ENCODE measurements at places on chromosomes 7 and 10.

DNA sequence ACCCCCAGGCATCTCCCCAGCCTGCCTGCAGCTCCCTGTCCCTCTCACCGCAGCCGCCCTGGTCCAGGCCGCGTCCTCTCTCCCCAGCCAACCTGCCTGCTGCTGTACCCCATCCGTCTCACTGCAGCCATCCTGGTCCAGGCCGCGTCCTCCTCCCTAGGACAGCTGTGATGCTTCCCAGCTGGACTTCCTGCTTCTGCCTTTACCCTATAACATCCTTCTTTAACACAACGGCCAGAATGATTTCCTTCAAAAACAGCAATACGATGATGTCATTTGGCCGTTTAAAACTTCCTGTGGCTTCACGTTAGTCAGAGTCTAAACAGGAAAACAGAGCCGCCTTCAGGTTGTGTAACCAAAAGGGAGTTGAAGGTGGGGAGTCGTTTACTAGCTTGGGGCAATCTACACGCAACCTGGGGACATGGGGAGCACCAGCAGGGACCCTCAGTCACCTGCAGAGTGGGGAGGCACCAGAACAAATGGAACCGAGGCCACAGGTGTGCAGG, 32.2 kb upstream of the ZFAND2A start:
- peak; percentile 65 for DNase-seq

DNA sequence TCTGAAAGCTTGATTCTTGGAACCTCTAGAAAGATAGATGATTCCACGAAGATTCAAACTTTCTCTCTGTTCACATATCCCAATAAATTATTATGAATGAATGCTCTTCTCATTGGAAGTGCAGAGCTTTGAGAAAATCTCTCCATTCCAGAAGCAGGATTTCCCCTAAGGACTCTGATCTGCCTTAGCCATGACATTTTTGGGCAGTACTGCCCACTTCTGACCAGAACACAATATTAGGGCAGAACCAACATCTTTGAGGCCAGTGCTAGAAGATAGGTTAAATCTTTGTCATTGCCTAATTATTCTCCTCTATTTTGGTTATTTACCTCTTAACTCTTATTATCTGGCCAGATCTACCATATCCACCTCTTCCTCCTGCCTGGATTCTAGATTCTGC, 49.9 kb downstream of the ARMC3 start:
- no peak for DNase-seq

GRCh38 chr7:109745677-109746410, 1176.2 kb downstream of the DNAJB9 start:
- no peak for DNase-seq

- DNase-seq: no peak
Observed at GRCh38 chr7:137835486-137836112, 11.2 kb downstream of the DGKI start.

DNA sequence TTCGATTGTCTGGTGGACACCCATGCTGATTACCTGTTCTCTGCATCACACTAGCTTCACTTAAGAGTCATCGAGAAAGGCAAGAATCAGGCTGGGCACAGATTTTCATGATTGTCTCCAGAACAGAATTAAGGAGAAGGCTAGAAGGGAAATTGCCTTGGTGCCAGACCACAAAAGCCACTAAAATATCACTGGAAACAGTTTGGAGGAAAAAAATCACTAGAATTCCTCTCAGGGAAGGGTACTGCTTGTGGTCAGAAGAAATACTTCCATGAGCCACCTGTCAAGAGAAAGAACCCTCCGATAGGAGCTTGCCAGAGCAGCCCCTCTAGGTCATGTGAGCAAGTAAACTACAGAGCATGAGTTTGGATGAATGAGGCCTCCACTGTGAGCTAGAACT, 269.3 kb upstream of the TEX47 start:
- DNase-seq: no peak

DNA sequence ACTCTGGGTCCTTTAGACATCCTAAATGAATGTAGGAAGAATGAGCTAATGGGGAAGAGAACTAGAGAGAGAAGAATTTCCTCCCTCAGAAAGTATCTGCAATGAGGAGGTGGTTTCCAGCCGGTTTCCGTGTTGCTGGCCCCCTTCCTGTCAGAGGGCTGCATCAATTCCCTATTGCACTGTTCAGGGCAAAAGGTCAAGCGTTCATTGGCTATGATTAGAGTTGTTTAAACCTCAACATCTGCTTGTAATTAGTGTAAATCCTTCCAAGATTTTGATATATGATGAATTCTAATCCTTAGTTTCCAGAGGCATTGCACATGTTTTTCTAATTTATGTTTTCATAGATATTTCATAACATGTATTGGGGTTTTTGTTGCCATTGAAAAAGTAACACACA, 107.3 kb upstream of the SGCE start:
- no peak for DNase-seq

DNA sequence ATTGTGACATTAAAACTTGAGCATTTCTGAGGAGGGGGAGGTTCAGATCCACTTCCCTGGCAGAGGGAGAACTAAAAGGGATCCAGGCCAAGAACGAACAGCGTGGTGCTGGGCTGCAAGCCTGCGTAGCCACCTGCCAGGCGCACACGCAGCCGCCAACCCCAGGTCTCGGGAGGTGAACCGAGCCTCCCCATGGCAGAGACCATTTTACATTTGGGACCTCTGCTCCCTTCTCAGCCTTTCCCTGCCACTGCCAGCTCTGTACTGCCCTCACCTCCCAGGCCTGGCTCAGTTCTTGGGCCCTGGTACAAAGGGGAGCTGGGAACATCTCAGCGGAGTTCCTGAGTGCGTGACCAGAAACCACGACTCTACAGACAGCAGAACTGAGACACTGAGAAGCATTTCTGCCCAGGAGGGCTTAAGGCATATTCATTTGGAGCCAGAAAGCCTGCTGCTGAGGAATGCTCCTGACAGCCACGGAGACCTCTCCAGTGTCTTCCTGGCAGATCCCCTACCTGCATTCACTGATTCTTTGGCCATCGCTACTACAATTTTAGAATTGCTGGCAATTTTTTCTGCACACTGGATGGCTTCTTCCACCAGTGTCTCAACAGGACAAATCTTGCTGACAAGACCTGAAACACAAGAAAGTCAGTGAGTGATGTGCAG, 7.6 kb downstream of the ECHS1 start:
- DNase-seq: no peak

GRCh38 chr10:105729428-105729827, 1088.3 kb downstream of the SORCS3 start:
- no peak for DNase-seq

GRCh38 chr10:125774581-125775191, 935 bp downstream of the MMP21 start:
- DNase-seq: no peak

DNA sequence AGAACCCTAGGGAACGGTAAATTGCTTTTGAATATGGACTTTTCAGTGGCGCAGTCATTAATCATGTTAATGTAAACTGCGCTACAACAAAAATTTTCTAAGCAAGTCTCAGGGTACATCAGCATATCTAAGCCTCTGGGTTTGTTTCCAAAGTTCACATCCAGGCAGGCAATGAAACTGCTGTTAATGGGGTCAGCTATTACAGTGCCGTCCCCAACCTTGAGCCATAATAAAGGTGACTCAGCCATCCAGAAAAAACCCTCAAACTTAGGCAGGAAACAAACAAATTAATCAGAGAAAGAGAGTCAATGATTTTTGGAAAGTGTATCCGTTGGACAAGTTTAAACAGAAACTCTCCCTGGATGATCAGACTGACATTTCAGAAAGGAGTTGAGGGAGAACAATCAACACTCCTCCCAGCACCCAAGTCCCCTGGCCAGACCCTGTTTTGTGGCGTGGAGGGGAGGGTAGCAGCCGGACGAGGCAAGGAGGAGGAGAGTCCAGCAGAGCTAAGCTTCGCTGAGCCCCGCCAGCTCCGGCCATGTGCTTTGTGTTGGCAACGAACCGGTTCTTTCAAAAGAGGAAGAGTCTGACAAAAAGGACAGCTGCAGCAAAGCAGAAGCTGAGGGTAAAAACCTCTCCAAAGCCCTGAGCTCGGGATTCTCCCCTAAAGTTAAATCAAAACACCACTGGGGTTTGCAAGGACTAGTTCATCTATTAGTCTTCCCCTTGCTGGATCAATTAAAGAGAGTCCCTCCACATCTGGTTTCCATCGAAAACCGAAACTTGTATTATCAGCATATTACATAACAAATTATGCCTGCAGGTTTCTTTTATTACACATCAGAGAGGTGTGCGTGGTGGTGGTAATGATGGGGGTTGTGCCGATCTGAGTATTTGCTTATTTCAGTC, 3.6 kb downstream of the FAM53B start:
- DNase-seq: peak; percentile 69

DNA sequence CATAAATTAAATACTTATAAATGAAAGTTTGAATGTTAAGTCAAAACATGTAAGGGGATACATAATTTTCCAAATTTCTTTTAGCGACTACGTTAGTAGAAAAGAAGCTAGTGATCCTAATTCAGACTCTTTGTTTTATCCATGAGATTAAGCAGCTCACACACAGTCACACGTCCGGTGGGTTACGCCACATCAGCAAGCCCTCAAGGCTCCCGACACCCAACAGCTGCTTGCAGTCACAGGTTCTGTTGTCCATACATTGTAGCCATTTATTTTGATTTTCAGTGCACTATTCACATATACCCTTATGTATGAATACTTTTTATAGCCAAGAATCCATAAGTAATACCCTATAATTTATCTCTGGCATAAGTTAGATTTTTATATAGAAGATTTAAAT, 39.5 kb downstream of the XRCC2 start:
- no peak for DNase-seq

- no peak for DNase-seq
Observed at GRCh38 chr7:36707898-36708297, 16.4 kb downstream of the AOAH start.

- no peak for DNase-seq
Observed at GRCh38 chr7:157521061-157521731, 184.4 kb downstream of the DNAJB6 start.

DNA sequence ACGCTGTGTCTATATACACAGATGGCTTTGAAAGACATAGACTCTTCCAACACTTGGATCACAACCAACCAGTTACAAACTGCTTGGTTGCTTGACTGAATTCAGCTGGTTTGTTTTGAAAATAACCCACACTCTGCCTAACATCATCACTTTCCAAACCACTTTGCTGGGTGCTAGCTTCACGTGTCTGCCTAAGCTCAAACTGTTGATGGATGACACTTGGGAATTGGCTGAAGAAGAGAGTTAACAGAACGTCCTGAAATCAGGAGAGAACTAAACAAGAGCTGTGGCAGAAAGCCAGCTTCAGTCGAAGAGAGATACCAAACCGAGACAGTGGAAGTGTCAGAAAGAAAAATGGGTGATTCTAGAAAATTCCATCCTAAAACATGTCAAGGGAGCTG, 420.8 kb upstream of the AUTS2 start:
- DNase-seq: no peak

DNA sequence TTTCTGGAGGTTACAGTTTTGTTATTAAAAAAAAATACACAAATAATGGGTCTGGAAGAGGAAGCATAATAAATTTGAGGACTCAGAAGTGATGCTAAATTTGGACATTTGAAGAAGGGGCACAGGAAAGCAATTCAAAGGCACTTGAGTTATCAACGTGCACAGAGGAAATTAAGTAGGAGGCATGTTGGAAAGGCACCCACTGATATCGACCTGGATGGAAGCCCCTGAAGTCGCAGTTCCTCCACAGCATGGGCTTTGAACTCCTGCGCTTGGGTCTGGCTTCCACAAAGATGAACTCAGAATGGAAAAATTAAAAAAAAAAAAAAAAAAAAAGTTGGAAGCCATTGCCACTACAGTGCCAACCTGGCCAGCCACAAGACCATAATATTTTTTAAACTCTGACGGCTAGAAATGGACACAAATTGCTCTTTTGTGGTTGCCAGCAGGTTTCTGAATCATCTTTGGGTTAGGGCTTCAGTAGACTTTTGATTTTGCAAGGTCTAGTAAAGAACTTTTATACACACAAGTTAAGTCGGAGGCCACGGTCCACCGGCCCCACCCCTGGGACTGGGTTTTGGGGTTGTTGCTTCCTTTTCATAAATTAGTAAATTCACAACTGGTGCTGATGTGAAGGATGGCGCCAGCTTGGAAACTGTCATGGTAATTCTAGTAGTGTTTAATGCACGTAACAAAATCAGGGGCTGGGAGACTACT, 21.6 kb downstream of the JCAD start:
- DNase-seq: no peak

GRCh38 chr7:44853391-44853790, 5.5 kb upstream of the H2AZ2 start:
- no peak for DNase-seq

DNA sequence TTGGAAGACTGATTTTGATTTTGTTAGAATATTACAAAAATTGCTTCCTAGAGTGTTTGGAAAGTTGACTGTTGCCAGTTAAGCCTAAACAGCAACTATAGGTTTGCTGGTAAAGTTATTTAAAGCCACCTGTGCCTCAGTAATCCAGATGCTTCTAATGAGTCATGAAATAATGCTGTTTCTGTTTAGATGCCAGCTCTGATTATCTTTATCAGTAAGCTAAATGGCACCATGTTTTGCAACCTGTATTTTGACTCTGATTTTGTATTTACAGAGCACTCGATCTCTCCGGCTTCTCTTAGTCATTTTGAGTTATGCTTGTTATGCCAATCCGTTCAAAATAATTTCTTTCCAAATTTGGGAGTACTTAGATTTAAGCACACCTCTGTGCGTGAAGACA, 366.1 kb downstream of the EXOC4 start:
- DNase-seq: no peak

DNA sequence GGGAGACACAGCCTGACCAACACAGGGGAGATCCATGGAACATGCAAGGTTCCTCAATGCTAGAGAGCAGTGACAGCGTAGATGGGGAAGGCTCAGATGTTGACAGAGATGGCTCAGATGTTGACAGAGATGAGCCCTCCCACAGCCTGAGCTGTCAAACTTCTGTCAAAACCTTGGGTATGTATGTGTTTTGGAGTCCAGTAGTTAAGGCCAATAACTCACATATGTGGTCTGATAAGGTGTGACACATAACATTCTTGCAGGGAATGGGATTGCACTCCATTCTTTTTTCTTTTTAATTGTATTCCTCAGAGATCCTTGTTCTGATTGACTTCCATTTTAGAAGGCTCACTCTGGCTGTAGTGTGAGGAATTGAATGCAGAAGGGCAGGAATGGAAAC, 136.3 kb downstream of the C1GALT1 start:
- DNase-seq: no peak

GRCh38 chr7:122789156-122789555, 86.4 kb upstream of the RNF148 start:
- no peak for DNase-seq

- DNase-seq: peak; percentile 93
Observed at GRCh38 chr7:102425639-102426267, 7.6 kb upstream of the ORAI2 start.

- DNase-seq: no peak
Observed at GRCh38 chr10:111298031-111298430, 221.2 kb downstream of the ADRA2A start.

GRCh38 chr7:128104108-128104742, 73.0 kb upstream of the LRRC4 start:
- DNase-seq: peak; percentile 24

GRCh38 chr7:1197997-1198625, 34.6 kb upstream of the UNCX start:
- no peak for DNase-seq

- DNase-seq: peak; percentile 41
Observed at GRCh38 chr10:102652170-102652916, 8.1 kb downstream of the TRIM8 start.

GRCh38 chr7:68729371-68729770, 868.9 kb upstream of the AUTS2 start:
- no peak for DNase-seq

- no peak for DNase-seq
Observed at GRCh38 chr7:123715198-123715597, 33.6 kb downstream of the WASL start.

GRCh38 chr7:101538596-101539459, 90.3 kb downstream of the MYL10 start:
- peak; percentile 10 for DNase-seq

GRCh38 chr7:41437257-41438196, 265.4 kb downstream of the INHBA start:
- no peak for DNase-seq

All from CD14-positive monocyte (primary cell).